ENCODE measurements at places on chromosomes 4 and X.

DNA sequence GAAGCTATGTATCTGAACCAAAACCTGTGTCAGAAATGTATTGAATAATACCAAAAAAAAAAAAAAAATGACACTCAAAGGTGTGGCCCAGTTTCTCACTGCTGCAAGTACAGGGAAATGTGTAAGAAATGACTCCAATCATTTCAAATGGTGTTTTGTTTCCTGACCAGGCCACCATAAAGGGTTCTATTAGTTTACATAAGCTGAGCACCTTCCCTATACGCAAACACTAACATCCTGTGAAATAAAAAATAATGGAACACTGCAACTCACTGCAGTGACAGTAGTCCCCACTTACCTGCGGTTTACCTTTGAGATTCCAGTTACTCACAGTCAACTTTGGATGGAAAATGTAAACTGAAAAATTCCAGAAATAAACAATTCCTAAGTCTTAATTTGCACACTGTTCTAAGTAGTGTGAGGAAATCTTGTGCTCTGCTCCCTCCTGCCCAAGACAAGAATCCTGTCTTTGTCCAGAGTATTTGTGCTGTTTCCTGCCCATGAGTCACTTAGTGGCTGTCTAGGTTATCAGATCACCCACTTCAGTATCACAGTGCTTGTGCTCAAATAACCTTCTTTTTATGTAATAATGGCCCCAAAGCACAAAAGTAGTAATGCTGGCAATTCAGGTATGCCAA lies 265.3 kb downstream of the RCHY1 start:
- DNase-seq: no peak

- DNase-seq: peak; percentile 11
Observed at GRCh38 chr4:142984871-142985585, 138.9 kb upstream of the INPP4B start.

DNA sequence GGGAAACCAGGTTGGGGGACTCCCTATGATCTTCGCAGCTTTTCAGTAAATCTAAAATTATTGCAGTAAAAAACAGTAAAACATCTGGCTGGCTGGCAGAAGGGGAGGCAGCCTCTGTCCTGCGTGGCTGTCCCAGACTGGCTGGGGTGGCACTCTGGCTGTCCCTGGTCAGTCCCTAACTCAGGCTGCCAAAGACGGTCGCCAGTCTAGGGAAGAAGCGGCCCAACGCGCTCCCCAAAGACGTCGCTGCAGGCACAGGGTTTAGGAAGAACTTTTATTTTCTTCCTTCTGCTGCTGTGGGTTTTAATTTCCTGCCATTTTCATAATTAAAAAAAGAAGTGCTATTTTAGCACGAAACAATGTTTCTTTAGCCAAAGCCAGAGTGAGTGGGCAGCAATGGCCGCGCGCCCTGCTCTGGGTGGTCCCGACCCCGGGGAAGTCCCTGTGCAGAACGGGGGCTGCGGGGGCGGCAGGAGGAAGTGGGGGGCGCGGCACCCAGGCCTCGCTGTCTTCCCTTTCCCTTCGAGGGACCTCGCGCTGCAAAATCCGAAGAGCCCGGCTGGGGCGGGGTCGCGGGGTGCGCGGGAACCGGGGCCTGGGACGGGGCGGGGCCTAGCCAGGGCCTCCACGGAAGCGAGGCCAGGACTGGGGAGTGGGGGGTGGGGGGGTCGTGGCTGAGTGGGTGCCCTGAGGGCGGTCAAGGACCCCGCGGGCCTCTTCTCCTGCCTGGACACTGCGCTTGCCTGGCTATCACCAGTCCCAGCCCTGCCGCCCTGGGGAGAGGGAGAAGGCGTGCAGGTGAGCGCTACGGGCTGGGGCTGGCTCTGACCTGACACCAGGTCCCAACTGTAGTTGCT lies 6.3 kb upstream of the LETM1 start:
- DNase-seq: no peak

DNA sequence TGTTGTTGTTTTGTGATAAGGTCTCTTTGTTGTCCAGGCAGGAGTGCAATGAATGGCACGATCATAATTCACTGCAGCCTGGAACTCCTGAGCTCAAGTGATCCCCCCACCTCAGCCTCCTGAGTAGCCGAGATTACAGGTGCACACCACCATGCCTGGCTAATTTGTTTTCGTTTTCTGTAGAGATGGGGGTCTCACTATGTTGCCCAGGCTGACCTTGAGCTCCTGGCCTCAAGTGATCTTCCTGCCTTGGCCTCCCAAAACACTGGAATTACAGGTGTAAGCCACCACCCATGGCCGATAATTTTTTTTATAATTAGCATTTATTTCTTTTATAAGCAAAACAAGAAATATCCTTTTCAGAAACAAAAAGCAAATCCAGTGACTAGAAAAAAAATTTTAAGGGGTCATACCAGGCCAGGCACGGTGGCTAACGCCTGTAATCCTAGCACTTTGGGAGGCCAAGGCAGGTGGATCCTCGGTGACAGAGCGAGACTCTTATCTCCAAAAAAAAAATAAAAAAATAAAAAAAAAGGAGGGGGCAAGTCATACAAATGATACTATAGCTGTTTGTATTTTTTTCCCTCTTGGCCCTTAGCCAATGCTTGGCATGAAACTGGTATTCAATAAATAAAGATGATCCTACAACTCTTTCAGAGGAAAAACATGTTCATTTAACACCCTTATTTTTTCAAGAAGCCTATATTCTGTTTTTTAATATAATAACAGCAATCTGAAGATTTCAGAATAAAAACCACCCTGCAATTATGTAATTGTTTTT lies 3.4 kb downstream of the PLAC8 start:
- peak; percentile 54 for DNase-seq

GRCh38 chrX:11864171-11864570 lies 106.1 kb downstream of the MSL3 start:
- DNase-seq: no peak

DNA sequence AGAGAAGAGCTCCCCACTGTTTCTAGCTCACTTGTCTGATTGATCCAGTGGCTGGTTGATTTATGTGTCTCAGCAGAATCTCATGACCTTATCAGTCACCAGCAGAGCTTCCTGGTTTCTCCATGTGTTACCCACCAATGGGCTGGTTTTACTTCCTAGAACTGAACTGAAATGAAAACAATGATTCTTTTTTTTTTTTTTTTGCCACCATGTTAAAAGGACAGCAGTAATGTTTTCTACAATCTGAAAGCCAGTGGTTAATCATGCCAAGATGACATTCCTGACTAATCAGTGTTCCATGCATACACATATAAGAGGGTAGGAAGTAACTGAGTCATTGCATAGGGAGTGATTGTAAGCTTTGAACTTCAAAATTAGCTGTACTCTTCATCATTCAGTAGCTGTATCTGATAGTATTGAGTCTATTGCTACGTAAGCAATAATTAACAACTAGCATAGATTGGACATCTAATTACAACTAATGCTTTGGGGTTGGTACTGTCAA lies 67.7 kb downstream of the SLC4A4 start:
- DNase-seq: no peak

DNA sequence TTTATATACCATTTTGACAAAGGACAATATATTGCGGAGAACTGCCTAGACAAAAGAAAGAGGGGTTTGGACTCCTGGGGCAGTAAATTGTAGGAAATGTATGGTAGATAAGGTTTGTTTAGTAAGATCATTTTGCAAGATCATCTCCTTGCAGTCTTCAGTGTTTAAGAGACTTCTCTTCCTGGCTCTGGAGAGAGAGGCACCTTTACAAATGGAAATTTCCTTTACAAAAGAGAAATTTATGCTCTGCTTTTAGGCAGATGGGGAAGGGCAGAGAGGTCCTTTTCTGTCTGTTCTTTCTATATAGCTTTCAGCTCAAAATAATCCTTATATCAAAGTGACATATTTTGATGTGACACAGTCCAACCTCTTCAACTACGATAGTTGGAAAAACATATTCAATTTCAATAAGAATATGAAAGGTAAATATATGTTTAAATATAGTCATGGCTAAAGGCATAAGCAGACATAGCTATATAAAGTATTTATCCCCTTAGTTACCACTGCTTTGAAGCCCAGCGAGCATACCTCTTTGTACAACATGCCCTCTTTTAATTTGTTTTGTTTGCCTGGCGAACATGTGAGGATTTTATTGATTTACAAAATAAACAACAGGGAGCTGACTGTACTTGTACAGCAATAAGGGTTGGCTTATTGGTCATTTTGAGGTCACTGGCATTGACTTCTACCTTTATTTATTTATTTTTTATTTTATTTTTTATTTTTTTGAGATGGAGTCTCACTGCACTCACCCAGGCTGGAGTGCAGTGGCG lies 65.2 kb downstream of the TRIM2 start:
- DNase-seq: no peak

DNA sequence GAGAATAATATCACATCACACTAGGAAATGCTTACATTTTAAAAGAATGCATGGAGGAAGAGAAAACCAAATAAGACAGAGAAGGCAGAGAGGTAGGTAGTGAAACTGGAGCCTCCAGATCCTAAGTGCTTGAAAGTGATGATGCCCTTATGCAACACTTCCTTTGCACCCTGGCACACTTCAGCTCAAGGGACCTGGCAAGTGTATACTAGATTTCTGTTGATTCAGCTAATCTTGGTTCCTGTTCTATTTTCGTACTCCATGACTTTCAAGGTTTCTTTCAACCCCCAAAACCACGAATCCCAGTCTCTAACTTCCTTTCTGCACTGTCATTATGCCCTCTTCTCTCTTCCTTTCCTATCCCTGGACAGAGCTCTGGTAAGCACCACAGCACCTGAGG lies 36.9 kb upstream of the SH3KBP1 start:
- no peak for DNase-seq

DNA sequence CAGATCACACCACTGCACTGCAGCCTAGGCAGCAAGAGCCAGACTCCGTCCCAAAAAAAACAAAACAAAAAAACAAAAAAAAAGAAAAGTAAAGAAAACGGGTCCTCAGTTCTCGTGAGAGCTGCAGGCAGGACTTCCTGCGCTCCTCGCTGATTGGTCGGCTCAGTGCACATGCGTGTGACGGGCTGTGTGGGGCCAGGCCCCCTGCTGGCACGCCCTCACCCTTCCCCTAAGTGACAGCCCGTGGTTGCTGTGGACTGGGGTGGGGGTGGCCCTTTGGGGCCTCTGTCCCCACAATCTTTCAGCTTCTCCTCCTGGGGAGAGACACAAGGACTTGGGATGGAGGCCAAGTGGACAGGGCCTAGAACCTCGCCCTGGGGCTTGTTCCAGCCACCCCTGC lies at the start of gene FAM9B:
Gene FAM9B, minus strand, starts transcription at position 139 of the 400 bp plus-strand sequence. CDS start 1,141 bp downstream, outside the sequence.
- no peak for DNase-seq

GRCh38 chr4:93066749-93067148 lies 761.8 kb upstream of the ATOH1 start:
- no peak for DNase-seq

Data from COR-L47 (cell line).